PC-9 (cell line): ENCODE measurements at places on chromosomes 6 and 20.

DNA sequence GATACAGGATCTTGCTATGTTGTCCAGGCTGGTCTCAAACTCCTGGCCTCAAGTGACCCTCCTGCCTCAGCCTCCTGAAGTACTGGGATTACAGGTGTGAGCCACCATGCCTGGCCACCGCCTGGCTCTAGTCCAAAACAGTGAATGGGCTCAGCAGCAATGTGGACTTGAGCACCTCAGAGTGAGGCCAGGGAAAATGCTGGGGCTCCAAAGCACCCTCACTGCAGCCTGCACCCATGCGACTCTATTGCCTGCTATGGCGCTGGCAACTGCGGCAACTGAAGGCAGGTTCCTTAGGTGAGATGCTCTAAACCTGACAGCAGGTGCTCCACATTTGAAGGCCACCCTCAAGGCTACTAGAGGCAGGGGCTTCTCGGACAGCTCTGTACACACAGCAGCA is 26.5 kb downstream of the MAP1LC3A start:
- DNase-seq = no peak

DNA sequence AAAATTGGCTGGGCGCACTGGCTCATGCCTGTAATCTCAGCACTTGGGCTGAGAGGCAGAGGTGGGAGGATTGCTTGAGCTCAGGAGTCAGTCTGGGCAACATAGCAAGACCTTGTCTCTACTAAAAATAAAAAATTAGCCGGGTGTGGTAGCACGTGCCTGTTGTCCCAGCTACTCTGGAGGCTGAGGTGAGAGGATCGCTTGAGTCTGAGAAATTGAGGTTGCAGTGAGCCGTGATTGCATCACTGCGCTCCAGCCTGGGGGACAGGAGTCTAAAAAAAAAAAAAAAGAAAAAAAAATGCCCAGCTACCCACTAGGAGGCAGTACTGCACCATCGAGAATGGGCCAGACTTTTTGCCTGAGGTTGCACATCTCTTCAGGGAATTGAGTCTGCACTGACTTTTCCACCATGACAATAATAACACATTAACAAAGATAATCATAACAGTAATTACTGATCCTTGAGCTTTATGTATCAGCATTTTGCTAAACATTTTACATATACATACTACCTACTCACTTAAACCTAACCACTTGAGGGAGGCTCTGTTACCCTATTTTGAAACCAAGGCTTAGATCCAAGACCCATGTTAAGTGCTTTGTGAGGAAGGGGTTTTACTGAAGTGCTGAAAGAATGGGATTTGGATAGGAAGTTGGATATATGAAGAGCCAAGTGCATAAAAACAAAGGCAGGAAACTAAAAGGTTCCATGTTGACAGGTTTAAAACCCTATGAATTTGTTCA is 21.0 kb downstream of the SRSF3 start:
- peak; percentile 63 for DNase-seq

DNA sequence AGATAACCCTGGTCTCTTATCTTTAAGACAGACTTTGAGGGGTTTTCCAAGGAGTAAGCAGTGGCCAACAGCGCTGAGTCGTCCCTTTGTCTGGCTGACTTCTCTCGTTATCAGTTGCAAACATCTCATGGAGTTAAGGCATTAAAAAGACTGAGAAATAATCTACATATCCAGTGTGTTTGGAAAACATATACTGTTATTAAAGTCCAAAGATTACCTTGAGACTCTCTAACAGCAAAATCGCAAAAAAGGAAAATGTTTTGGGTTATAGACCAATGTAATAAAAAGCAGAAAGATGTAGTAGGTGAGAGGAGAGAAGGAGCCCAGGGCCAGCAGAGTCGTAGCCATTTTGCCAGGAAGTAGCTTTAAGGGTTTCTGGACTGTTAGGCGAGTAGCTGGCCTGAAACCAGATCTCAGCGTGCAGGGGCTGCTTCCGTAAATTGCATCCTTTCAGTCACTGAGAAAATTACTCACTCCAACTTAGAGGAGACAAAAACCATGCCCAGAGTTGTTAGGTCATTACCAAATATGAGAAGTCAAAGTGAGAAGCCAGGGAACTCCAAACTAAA is 24.6 kb downstream of the MYLK4 start:
- no peak for DNase-seq

DNA sequence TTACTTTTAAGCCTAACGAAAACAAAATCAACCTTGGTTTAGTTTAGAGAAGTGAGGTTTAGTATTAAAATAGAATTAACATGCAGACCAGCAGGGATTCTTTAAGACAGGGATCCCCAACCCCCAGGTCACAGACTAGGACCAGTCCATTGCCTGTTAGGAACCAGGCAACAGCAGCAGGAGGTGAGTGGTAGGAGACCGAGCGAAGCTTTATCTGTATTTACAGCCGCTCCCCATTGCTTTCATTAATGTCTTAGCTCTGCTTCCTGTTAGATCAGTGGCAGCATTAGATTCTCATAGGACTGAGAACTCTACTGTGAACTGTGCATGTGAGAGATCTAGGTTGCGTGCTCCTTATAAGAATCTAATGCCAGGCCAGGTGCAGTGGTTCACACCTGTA is 225.9 kb downstream of the NKAIN2 start:
- DNase-seq = no peak

DNA sequence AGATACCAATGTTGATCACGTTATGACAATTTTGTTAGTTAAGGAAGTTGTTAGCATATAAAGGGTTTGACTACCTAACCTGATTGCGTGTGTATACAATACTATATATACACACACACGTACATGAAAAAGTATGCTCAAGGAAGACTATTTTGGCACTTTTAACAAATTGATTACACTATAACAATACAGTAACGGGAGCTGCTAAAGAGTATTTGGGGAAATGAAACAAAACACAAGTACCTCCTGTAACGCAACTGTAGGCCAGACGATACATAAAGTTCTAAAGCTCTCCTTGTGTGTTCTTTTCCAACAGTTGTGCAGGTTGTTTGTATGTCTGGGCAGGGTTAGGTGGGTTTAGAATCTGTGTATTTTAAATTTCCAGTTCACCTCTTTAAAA is 98.7 kb downstream of the PLEKHG1 start:
- no peak for DNase-seq

- no peak for DNase-seq
Measured at GRCh38 chr20:56943946-56944945, 315.1 kb downstream of the TFAP2C start.

- DNase-seq = no peak
Measured at GRCh38 chr20:43564993-43565757, 6.3 kb downstream of the SGK2 start.

GRCh38 chr20:6355754-6356451 is 233.1 kb upstream of the FERMT1 start:
- no peak for DNase-seq

DNA sequence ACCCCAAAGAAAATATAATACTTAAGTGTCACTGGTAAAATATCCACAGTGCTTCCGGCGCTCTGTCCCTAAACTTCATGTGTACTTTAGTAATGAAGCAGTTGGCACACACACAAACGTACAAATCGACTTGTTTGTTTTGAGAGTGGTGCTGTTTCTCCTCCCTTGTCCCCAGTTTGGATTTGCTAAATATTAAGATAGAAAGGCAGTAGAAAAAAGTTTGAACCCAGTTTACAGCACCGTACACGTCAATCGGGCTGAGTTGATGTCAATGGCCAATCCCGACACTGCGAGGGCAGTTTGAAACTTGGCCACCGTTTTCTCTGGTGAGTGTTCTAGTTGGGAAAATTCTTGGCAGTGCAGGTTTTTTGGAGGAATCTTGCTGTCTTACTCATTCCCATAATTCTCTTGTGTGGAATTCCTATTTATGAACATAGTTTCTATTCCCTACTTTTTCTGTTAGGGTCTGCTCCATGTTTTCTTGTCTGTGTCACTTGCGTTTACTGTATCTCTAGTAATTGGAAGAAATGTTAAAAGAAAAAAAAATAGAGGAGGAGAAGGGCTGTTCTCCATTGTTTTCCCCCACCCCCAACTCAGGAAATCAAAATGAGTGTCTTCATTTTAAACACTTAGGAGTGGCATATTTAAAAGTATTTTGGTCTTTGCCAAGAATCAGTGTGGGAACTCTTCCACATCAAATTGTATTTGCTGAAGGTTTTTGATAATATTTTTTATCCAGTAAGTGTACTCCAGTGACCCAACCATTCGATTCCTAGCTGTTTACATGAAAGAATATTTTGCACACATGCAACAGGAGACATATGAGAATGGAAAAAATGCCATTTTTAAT is 72.3 kb downstream of the OR2B2 start:
- DNase-seq = no peak

GRCh38 chr6:34837528-34837927 is 45.6 kb downstream of the BLTP3A start:
- no peak for DNase-seq

- DNase-seq = no peak
Measured at GRCh38 chr6:94487371-94487770, 1068.0 kb upstream of the EPHA7 start.

GRCh38 chr6:70847106-70848084 is 109.5 kb downstream of the B3GAT2 start:
- no peak for DNase-seq

DNA sequence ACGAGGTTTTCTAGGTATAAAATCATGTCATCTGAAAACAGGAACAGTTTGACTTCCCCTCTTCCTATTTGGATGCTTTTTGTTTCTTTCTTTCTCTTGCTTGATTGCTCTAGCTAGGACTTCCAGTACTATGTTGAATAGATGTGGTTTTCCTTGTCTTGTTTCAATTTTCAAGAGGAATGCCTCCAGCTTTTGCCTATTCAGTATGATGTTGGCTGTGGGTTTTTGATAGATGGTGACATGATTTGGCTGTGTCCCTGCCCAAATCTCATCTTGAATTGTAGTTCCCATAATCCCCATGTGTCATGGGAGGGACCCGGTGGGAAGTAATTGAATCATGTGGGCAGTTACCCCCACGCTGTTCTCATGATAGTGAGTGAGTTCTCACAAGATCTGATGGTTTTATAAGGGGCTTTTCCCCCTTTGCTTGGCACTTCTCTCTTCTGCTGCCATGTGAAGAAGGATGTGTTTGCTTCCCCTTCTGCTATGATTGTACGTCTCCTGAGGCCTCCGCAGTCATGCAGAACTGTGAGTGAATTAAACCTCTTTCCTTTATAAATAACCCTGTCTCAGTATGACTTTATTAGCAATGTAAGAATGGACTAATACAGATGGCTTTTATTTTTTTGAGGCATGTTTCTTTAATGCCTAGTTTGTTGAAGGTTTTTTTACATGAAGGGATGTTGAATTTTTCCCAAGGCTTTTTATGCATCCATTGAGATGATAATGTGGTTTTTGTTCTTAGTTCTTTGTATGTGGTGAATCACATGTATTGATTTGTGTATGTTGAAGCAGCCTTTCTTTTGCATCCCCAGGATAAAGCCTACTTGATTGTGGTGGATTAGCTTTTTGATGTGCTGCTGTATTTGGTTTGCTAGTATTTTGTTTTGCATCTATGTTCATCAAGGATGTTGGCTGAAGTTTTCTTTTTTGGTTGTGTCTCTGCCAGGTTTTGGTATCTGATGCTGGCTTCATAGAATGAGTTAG is 239.1 kb downstream of the THBS2 start:
- no peak for DNase-seq

GRCh38 chr6:11785415-11785773 is 6.8 kb upstream of the ADTRP start:
- DNase-seq = peak; percentile 49

GRCh38 chr6:3878048-3878666 is 29.0 kb downstream of the FAM50B start:
- no peak for DNase-seq
